ENCODE measurements at places on chromosomes 4 and X. TPM values are rescaled to one million over a fixed set of nuclear protein-coding genes. Genes with fewer than 3 reads are reported as not detected.

The WNK3 gene
- 5.6 TPM for total RNA-seq

The ART3 gene
- total RNA-seq: not detected

The TXK gene
- total RNA-seq: 7.9 TPM

The ITM2A gene
- total RNA-seq: 60.6 TPM

The ZFYVE28 gene
- total RNA-seq: 18.9 TPM

The GAGE12F gene
- total RNA-seq: not detected

The F9 gene
- not detected for total RNA-seq

The SPCS3 gene
- total RNA-seq: 131 TPM

GRCh38 chr4:24411806-24412205 is 172.5 kb downstream of the DHX15 start:
- no peaks in the 10 kb centered on the region for H3K27me3 ChIP-seq
- no peak for DNase-seq
- no peak overlapping the region for H3K27ac ChIP-seq
- no peaks in the 10 kb centered on the region for H3K4me1 ChIP-seq

DNA sequence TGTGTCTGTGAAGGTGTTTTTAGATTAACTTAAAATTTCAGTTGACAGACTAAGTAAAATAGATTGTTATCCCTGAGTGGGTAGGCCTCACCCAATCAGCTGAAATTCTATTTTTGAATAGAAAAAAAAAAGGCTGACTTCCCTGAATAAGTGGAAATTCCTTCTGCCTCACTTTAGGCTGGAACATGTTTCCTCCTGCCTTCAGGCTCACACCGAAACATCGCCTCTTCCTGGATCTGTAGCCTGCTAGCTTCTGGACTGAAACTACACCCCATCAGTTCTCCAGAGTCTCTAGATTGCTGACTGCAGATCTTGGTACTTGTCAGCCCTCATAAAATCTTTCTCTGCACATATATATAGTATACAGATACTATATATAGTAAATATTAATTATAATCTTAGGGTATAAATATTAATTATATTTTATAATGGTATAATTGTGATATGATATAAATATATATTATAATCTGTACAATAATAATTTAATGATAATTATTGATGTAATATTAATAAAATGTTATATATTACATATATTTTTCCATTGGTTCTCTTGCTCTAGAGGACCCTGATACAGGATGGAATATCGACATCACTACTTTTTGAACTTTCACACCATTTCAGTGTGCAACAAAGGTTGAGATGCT is 13.7 kb upstream of the SLIT2 start:
- H3K36me3 ChIP-seq: no peaks in the 10 kb centered on the region
- no peak for DNase-seq
- no peak overlapping the region for H3K4me3 ChIP-seq
- no peaks in the 10 kb centered on the region for H3K27me3 ChIP-seq

GRCh38 chr4:14446311-14446710 is 556.0 kb upstream of the CPEB2 start:
- H3K27me3 ChIP-seq: no peaks in the 10 kb centered on the region
- H3K4me1 ChIP-seq: no peaks in the 10 kb centered on the region
- H3K4me3 ChIP-seq: no peak overlapping the region
- no peak overlapping the region for H3K27ac ChIP-seq
- no peak for DNase-seq

GRCh38 chrX:52352551-52352950 is 16.3 kb upstream of the XAGE2 start:
- H3K36me3 ChIP-seq: no peaks in the 10 kb centered on the region
- no peaks in the 10 kb centered on the region for H3K4me1 ChIP-seq
- no peaks in the 10 kb centered on the region for H3K27me3 ChIP-seq

DNA sequence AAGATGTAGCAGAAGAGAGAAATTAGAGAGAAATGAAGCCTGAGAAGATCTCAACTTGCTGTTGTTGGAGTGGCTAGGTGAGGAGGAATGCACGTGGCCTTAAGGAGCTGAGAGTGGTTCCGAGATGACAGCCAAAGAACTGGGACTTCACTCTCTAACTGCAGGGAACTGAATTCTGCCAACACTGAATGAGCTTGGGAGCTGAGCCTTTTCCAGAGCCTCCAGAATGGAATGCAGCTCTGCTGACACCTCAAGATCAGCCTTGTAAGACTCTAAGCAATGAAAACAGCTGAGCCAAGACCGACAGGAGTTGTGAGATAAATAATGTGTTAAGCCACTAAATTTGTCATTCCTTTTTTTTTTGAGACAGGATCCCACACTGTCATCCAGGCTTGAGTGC is 73.0 kb downstream of the TLL1 start:
- no peaks in the 10 kb centered on the region for H3K36me3 ChIP-seq
- no peak for DNase-seq
- H3K4me1 ChIP-seq: no peaks in the 10 kb centered on the region
- no peak overlapping the region for H3K27ac ChIP-seq
- H3K27me3 ChIP-seq: no peaks in the 10 kb centered on the region

DNA sequence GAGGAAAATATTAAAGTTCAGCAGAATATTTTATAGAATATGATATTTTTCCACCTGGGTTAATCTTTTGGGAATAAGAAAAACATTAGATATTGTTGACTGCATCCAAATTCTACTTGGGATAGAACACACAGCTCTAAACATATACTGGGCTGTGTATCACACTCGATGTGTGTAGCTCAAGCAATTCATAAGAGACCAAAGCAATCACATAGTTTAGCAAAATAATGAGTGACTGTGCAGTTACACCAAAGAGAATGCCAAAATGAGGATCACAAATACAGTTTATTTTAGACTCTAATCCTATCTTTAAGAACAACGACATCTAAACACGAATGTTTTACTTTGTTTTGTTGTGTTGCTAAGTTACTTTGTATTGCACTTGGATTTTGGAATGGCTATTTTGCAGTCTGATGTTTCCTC is 101.2 kb downstream of the CBR4 start:
- no peaks in the 10 kb centered on the region for H3K4me1 ChIP-seq
- no peak overlapping the region for H3K27ac ChIP-seq
- H3K36me3 ChIP-seq: peaks cover 7% of the 10 kb centered on the region

GRCh38 chr4:4857001-4857808 is 2.3 kb upstream of the MSX1 start:
- no peaks in the 10 kb centered on the region for H3K36me3 ChIP-seq
- no peak for DNase-seq
- H3K4me3 ChIP-seq: no peak overlapping the region
- peaks cover 71% of the 10 kb centered on the region for H3K27me3 ChIP-seq
- H3K4me1 ChIP-seq: peaks cover 16% of the 10 kb centered on the region

- H3K36me3 ChIP-seq: no peaks in the 10 kb centered on the region
- no peak for DNase-seq
- no peak overlapping the region for H3K27ac ChIP-seq
These were observed 16.6 kb upstream of the DDIT4L start for GRCh38 chr4:100206850-100207249.

DNA sequence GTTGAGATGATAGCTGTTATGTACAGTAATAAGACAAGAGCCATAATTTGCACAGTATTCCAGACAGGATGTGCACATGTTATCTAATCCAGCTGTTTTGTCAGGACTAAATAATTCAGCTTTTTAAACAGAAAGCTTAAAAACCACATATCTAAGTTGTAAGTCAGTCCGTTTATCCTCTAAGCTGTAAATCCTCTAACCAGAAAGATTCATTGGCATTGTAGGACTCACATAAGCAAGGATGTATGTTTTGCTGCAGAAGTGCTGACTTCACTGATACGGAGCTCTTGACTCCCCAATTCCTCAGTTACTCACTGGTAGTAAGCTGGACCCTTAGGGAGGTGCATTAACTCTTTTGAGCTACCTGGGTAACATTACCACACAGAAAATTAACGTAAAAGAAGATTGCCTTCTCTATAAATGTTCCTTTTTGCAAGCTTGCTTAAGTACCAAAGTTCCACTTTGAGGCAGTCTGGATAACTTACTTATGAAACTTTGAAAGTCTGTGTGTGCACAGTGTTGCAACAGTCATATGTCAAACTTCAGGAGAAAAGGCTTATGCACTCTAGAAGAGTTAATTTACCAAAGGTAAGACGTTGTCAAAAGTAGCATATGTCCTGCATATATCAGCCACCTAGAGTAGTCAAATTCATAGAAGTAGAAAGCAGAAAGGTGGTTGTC is 58.3 kb upstream of the MAGEB2 start:
- no peaks in the 10 kb centered on the region for H3K4me1 ChIP-seq
- DNase-seq: no peak
- H3K4me3 ChIP-seq: no peak overlapping the region
- H3K27ac ChIP-seq: no peak overlapping the region
- H3K27me3 ChIP-seq: no peaks in the 10 kb centered on the region

DNA sequence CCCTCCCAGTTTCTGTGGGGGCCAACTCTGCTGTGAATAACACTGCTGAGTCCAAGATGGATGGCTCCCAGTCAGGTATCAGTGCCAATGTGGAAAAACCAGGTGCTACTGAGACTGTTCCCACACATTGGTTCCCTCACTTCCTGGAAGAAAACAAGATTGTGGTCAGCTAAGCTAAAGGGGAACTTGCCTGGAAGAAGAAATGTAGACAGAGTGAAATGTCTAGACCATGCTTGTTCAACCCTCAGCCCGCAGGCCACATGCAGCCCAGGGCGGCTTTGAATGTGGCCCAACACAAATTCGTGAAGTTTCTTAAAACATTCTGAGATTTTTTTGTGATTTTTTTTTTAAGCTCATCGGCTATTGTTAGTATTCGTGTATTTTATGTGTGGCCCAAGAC is 28.6 kb upstream of the UTP14A start:
- H3K27me3 ChIP-seq: no peaks in the 10 kb centered on the region
- H3K4me1 ChIP-seq: no peaks in the 10 kb centered on the region
- no peak for DNase-seq
- no peaks in the 10 kb centered on the region for H3K36me3 ChIP-seq
- H3K4me3 ChIP-seq: no peak overlapping the region
- H3K27ac ChIP-seq: no peak overlapping the region

GRCh38 chr4:139581096-139581495 is 25.1 kb upstream of the SETD7 start:
- no peaks in the 10 kb centered on the region for H3K27me3 ChIP-seq
- H3K27ac ChIP-seq: no peak overlapping the region
- H3K4me3 ChIP-seq: no peak overlapping the region
- peaks cover 8% of the 10 kb centered on the region for H3K4me1 ChIP-seq
- DNase-seq: no peak
- no peaks in the 10 kb centered on the region for H3K36me3 ChIP-seq

GRCh38 chr4:116150152-116150551 is 935.2 kb downstream of the TRAM1L1 start:
- no peak for DNase-seq
- no peaks in the 10 kb centered on the region for H3K27me3 ChIP-seq
- no peaks in the 10 kb centered on the region for H3K36me3 ChIP-seq
- H3K4me1 ChIP-seq: no peaks in the 10 kb centered on the region

DNA sequence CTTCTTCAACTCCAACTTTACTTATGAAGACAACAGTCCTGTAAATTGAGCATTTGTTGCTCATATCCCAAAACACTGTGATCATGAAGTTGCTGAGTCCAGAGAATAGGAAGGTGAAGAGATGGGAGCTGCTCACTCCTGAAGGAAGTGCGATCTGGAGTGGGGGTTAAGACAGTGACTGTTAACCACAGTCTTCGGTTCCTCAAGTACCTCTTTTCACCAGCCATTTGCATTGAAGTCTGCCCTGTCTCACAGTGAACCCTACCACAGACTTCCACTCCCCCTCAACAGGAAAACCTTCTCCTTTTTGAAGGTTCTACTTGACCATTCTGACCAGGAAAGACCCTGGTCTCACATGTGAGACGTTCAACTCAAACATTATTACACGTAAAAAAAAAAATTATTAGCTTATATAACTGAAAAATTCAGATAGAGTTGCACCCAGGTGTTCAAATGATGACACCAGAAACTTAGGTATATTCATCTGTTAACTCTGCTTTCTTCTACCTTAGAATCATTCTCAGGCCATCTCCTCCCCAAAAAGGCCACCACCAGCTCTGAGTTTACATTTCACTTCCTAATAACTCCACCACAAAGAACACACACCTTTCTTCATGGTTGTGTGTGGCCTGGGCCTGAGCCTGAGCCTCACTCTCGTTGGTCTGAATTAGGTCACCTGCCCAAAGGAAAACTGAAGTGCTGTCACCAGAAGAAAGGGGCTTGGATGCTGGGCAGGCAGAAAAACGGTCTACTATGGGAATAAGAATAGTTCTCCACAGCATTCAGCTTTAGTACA is 199.2 kb downstream of the DCTD start:
- H3K4me3 ChIP-seq: no peak overlapping the region
- H3K27ac ChIP-seq: no peak overlapping the region
- H3K36me3 ChIP-seq: no peaks in the 10 kb centered on the region
- H3K27me3 ChIP-seq: no peaks in the 10 kb centered on the region

GRCh38 chrX:18872621-18873020 is 111.3 kb downstream of the PHKA2 start:
- no peaks in the 10 kb centered on the region for H3K27me3 ChIP-seq
- no peaks in the 10 kb centered on the region for H3K4me1 ChIP-seq
- H3K36me3 ChIP-seq: no peaks in the 10 kb centered on the region
- no peak overlapping the region for H3K4me3 ChIP-seq

GRCh38 chr4:133865612-133866327 is 335.8 kb downstream of the PABPC4L start:
- no peaks in the 10 kb centered on the region for H3K27me3 ChIP-seq
- H3K4me3 ChIP-seq: no peak overlapping the region
- no peaks in the 10 kb centered on the region for H3K36me3 ChIP-seq
- DNase-seq: no peak
- H3K4me1 ChIP-seq: no peaks in the 10 kb centered on the region

GRCh38 chr4:145390571-145390970 is 91.1 kb upstream of the SMAD1 start:
- H3K27ac ChIP-seq: no peak overlapping the region
- no peaks in the 10 kb centered on the region for H3K27me3 ChIP-seq

DNA sequence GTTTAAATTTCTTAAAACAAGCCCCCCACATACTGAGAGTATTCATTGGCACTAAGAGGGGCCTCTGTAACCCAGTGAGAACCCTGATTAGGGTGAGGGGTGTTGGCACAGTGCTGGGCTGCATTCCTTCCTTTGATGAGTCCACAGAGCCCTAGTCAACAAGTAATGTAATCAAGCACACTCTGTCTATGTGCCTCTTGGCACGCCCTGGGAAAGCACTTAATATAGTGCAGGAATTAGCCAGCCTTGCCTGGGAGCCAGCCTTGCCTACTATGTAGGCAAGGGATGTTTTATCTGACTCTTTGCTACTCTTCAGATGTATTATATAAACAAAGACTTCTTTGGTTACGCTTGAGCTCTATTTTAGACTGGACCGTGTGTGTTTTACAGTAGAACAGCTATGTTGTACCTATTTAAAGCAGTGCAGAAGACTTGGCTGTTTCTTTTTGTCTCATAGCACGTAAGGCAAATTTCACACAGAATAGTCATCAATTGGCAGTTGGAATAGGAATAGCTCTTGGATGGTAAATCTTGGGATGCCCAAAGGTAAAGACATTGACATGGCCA is 64.3 kb downstream of the FRAS1 start:
- no peaks in the 10 kb centered on the region for H3K4me1 ChIP-seq
- DNase-seq: no peak
- H3K27ac ChIP-seq: no peak overlapping the region
- H3K27me3 ChIP-seq: no peaks in the 10 kb centered on the region
- no peak overlapping the region for H3K4me3 ChIP-seq

GRCh38 chrX:30576881-30577280 is 685 bp downstream of the TASL start:
- H3K27me3 ChIP-seq: no peaks in the 10 kb centered on the region
- peak overlapping the region; percentile 13 for H3K27ac ChIP-seq
- peak overlapping the region; percentile 24 for H3K4me3 ChIP-seq
- no peak for DNase-seq
- no peaks in the 10 kb centered on the region for H3K4me1 ChIP-seq
- H3K36me3 ChIP-seq: no peaks in the 10 kb centered on the region

GRCh38 chrX:47311932-47312774 is 58.2 kb upstream of the ZNF157 start:
- no peaks in the 10 kb centered on the region for H3K36me3 ChIP-seq
- H3K4me3 ChIP-seq: peak overlapping the region; percentile 43
- H3K4me1 ChIP-seq: no peaks in the 10 kb centered on the region
- no peaks in the 10 kb centered on the region for H3K27me3 ChIP-seq
- H3K27ac ChIP-seq: peak overlapping the region; percentile 67
- peak; percentile 88 for DNase-seq
